ENCODE measurements at places on chromosomes 12 and 14.

DNA sequence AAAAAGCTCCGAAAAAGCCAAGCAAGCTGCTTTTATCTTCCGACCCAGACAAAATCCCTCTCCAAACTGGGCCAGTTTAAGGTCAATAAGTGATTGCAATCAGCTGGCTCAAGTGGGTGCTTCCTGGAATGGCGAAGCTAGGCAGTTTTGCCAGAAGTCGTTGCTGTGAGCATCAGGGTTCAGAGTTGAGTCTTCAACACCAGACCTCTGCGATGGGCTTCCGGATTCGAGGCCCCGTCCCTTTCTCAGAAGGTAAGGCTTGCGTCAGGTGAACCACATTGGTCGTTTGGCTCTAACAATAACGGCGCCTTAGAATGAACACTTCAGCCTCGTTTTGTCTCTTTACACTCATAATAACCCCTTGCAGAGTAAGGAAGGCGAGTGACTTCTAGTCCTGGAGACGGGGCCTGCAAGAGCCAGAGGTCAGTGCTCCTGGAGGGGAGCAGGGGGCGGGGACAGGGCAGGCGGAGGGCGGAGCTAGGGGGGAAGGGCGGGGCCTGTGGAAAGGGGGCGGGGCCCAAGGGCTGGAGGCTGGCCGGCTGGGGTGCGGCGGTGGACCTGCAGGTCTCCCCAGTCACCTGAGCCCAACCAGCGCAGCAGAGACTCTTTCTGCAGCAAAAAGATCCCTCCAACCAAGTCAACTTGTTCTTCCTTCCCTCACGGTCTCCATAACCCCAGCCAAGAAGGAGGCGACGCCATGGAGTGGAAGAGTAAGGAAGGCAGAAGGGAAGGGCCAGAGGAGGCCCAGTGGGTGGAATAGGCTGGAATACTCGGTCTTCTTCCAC is 34.0 kb upstream of the NFYB start:
- DNase-seq: no peak

GRCh38 chr14:24062216-24062980 is 9.0 kb upstream of the CPNE6 start:
- no peak for DNase-seq

- DNase-seq: peak; percentile 20
Observed at GRCh38 chr12:51419425-51420193, 5.0 kb upstream of the SLC4A8 start.

GRCh38 chr14:21711360-21711961 is 37.8 kb upstream of the OR4E1 start:
- DNase-seq: peak; percentile 71

GRCh38 chr12:131363841-131364495 is 346.9 kb upstream of the SFSWAP start:
- DNase-seq: no peak

- DNase-seq: no peak
Observed at GRCh38 chr12:129470196-129470595, 433.6 kb downstream of the TMEM132D start.

DNA sequence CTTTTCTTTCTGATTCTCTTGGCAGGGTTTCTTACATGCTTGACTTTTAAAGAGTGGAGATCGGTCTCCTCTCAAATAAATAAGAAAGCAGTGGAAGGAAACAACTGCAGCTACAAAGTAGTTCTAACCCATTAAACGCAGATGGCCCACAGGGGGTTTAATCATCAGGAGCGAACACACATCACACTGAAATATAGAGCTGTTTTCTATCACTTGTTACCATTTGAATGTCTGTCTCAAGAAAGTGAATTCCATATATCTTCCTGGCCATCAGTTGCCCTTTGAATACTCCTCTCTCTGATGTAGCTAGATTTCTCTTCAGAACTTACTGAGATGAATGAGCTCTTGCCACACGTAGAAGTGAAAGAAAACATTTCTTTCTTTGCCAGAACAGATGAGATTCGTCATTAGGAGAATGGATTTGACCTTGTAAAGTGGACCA is 29.1 kb downstream of the ALX1 start:
- no peak for DNase-seq

DNA sequence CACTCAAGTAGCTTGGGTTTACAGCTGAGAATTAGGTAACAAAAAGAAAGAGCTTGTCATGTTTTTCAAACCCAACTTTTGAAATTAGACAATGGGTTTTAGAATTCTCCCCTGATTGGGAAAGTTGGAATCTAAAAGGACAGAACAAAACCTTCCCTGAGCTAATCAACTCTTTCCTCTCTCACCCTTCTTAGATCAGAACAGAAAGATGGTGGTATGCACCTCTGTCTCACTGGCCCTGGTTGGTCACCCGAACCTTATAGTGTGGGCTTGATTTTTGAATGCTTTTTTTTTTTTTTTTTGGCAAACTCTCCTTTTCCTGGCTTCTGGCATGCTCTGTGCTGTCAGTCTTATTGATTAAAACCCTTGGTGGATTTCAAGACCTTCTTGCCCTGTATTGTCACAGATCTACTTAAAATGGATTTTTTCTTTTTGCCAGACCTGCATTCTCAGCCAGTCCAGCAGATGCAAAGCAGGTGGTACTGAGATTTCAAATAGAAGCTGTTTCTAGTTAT is 251.1 kb upstream of the RMST start:
- DNase-seq: no peak

- DNase-seq: no peak
Observed at GRCh38 chr14:50676814-50677516, 8.9 kb upstream of the SAV1 start.

DNA sequence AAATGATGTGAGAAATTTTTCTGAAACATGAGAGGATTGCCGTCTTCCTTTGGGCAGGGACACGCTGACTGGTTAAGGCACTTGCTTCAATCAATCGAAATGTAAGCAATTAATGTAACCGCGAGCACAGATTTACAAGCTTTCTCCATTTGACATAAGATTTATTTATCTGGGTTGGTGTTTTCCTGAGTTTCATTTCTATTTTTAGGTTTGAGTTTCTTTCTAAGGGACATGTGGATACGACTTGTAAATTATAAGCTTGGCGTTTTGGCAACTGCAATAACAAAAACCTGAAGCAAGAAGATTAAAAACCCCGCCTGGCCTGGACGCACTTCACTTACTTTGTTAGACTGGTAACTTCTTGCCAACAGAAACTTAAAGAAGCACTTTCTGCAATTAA is 20.3 kb upstream of the SINHCAF start:
- no peak for DNase-seq

DNA sequence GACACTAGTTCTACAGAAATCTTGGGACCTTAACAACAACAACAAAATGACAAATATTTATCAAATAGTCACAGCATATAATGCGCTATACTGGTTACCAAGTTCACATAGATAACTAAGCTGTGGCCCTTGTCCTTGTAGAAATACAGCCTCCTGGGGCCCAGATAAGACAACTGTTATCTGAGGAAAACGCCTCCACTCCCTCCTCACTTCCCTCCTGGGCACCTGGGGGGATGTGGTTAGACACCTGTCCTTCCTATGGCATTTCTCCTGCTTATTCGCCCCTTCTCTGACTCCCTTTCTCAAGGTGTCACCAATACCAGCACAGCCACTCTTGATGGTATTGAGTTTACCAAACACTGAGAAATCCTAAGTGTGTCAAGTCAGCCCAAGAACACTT is 419.4 kb downstream of the RAD51B start:
- no peak for DNase-seq

GRCh38 chr12:118220702-118221101 is 84.8 kb downstream of the PEBP1 start:
- DNase-seq: no peak

DNA sequence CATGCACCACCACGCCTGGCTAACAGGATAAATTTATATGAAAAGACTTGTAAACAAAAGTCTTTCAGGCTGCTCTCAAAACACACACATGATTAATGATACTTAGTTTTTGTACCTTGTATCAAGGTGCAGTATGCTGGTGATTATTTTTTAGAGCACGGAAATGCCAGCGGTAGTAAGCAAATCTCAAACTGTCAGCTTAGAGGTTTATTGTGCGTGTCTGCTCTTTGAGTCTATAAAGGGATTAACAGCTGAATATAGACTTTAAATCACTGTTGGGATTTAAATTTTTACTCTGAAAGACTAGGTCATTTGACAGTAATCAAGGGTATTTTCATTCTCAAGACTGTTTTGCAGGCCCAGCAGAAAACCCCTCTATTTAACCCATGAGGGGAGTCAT is 50.5 kb downstream of the PLEKHA5 start:
- DNase-seq: no peak

DNA sequence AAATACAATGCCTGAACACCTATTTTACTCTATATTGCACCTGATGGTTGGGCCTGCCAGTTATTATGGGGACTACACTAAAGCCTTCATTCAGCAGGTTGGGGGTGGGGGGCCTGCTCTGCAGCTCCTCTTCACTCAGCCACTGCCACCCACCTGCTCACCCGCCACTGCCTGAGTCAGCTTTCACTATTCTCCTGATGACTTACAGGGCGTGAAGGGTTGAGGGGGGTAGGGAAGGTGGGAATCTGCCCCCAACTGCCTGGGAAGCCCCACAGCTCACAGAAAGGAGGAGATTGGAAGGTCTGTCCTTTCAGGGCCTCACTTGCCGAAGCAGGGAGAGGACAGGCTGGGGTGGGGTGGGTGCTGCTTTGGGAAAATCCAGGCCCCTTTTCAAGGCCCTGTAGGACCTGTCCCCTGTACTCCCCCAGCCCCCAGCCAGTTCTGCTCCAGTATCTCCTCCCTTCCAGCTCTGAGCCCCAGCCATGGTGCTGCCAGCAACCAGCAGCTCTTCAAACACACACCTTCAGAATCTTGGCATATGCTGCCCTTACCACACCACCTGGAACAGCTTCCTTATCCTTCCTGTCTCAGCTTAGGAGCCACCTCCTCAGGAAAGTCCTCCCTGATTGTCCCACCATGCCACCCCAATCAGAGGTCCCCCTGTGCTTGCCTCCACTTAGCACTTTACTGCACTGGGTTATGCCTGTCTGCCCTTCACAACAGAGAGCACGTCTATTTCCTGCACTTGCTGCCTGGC is 33.1 kb downstream of the IRF2BPL start:
- no peak for DNase-seq

GRCh38 chr12:105221583-105222283 is 14.2 kb downstream of the APPL2 start:
- DNase-seq: no peak

- DNase-seq: no peak
Observed at GRCh38 chr12:75836533-75836932, 195.0 kb downstream of the PHLDA1 start.

DNA sequence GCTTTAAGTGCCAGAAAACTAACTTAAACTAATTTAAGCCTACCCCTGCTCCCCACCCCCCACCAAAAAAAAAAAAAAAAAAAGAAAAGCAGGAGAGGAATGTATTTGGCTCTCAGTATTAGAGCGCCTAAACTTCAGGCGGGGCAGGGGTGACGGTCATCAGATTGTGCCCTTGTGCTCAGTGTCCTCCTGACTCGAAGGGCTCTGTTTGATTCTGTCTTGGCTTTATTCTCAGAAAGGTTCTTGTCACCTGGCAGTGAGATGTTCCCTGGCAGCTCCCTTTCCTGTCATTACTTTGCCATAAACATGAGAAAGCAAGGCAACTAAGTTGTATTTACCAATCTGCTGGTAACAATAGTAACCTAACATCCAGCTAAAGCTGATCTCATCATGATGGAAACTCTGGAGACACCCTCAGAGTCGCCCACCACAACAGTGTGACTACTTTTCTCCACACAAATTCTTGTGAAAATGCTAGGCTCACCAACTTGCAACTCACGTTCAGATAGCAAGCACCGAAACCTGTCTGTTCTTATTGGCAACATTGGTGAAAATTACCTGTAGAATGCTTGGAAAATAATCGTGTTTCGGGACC is 39.0 kb upstream of the WNK1 start:
- no peak for DNase-seq

- DNase-seq: no peak
Observed at GRCh38 chr14:81473456-81474147, 60.1 kb downstream of the SEL1L start.

DNA sequence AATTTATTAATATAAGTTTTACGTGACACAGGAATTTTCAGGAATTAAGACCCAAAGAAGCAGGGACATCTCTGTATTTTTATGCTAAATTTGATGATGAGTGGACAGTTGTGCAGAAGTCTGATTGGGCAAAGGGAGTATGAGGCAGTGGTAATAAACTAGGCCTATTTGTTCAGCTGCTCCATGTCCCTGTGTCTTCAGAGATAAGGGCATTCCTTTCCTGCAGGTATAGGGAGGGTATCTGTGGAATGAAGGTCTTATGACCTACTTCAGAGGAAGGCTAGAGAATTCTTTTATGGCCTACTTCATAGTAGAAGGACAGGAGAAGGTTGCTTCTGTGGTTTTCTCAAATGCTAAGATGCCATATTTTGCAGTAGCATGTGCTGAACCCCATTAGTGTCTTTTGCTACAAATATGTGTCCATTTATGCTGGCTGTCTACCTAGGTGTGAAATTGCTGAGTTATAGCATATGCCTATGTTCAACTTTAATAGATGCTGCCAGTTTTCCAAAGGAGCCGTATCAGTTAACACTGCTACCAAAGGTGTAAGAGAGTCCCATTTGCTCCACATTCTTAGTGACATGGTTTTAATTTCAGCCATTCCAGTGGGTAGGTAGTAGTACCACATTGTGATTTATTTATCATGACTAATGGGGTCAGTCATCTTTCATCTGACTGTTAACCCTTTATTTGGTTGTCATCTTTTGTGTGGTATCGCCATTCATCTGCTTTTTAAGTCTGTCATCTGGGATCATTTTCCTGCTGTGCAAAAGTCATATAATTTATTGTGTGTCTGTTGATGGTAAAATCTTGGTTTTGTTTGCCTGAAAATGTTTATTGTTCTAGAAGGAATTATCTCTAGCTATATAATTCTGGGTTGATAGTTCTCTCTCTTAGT is 410.7 kb upstream of the RGS6 start:
- no peak for DNase-seq

DNA sequence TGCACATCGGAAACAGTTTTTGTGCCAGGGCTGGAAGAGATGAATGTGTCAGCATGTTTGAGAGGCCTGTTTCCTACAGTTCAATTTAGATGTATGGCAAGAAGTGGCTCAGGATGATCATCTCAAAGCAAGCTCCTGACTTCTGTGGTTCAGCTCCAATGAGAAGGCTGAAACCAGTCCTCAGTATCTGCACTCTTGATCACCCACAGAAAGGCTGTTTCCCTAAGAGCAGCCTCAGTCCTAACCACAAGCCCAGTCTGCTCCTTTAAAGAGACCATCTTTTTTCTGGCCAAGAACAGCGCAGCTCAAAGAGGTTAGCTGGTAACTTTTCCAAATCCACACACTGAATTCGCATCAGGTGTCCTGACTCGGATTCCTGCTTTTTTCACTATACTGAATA is 19.2 kb downstream of the CSRP2 start:
- no peak for DNase-seq

DNA sequence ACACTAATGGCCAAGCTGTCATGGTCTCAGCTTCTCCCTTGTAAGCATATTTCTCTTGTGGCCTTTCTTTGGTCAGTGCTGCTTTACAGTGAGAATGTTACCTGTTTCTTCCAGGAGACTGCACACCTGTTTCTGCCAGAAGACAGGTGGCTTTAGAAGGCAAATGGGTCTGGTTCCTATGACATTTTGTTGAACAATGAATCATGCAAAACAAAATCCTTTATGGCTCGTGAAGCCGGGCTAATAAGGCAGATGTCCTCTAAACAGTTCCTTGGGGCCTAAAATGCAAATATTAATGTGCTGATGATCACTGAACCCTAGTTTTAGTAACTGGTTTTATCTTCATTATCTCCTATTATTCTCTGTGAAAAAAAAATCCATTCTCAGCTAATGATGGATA is 927.6 kb downstream of the GALC start:
- no peak for DNase-seq

Data from fibroblast of pulmonary artery (primary cell).